ENCODE measurements at places on chromosomes 1 and 21. TPM values are rescaled to one million over a fixed set of nuclear protein-coding genes. Genes with fewer than 3 reads are reported as not detected.

Gene HTR6
- 0.29 TPM for total RNA-seq

Gene TNFRSF4
- total RNA-seq, result 0.33 TPM

GRCh38 chr1:177820213-177820612, 149.6 kb downstream of the SEC16B start:
- H3K4me3 ChIP-seq, result no peak overlapping the region
- no peaks in the 10 kb centered on the region for H3K36me3 ChIP-seq
- H3K4me1 ChIP-seq, result peaks cover 6% of the 10 kb centered on the region
- H3K27ac ChIP-seq, result no peak overlapping the region
- DNase-seq, result no peak
- no peaks in the 10 kb centered on the region for H3K27me3 ChIP-seq

- H3K36me3 ChIP-seq, result no peaks in the 10 kb centered on the region
- H3K27ac ChIP-seq, result no peak overlapping the region
- no peak for DNase-seq
- no peaks in the 10 kb centered on the region for H3K27me3 ChIP-seq
- no peak overlapping the region for H3K4me3 ChIP-seq
These were observed 56.5 kb upstream of the PSEN2 start for GRCh38 chr1:226813671-226814591.

Gene CTXND2
- total RNA-seq, result not detected

GRCh38 chr1:25026730-25027450, 96.8 kb upstream of the RUNX3 start:
- H3K27me3 ChIP-seq, result no peaks in the 10 kb centered on the region
- peaks cover 3% of the 10 kb centered on the region for H3K4me1 ChIP-seq
- peak overlapping the region; percentile 7 for H3K4me3 ChIP-seq
- peak; percentile 38 for DNase-seq
- no peaks in the 10 kb centered on the region for H3K36me3 ChIP-seq

GRCh38 chr1:213871179-213871578, 116.6 kb upstream of the PROX1 start:
- H3K27me3 ChIP-seq, result no peaks in the 10 kb centered on the region
- no peak overlapping the region for H3K4me3 ChIP-seq
- no peak for DNase-seq

- H3K27me3 ChIP-seq, result no peaks in the 10 kb centered on the region
- no peak for DNase-seq
- H3K4me3 ChIP-seq, result no peak overlapping the region
- H3K36me3 ChIP-seq, result no peaks in the 10 kb centered on the region
- H3K4me1 ChIP-seq, result no peaks in the 10 kb centered on the region
These were observed 205.2 kb downstream of the ZP4 start for GRCh38 chr1:237685551-237685950.

Gene BRINP3
- total RNA-seq, result not detected

GRCh38 chr1:222375701-222376100, 172.2 kb downstream of the HHIPL2 start:
- no peak for DNase-seq
- no peaks in the 10 kb centered on the region for H3K36me3 ChIP-seq
- no peaks in the 10 kb centered on the region for H3K4me1 ChIP-seq
- H3K27me3 ChIP-seq, result no peaks in the 10 kb centered on the region
- H3K4me3 ChIP-seq, result no peak overlapping the region
- no peak overlapping the region for H3K27ac ChIP-seq

- DNase-seq, result no peak
- H3K4me1 ChIP-seq, result peaks cover 9% of the 10 kb centered on the region
- H3K4me3 ChIP-seq, result no peak overlapping the region
These were observed 355.0 kb upstream of the DUSP10 start for GRCh38 chr1:222096883-222097282.

Gene CYP4A22
- total RNA-seq, result not detected

Gene RAB42
- 13.2 TPM for total RNA-seq

- H3K4me1 ChIP-seq, result no peaks in the 10 kb centered on the region
- H3K4me3 ChIP-seq, result no peak overlapping the region
- H3K36me3 ChIP-seq, result no peaks in the 10 kb centered on the region
- no peak overlapping the region for H3K27ac ChIP-seq
These were observed 5.7 kb upstream of the AKT3 start for GRCh38 chr1:243855616-243856318.

- H3K27me3 ChIP-seq, result no peaks in the 10 kb centered on the region
- no peaks in the 10 kb centered on the region for H3K36me3 ChIP-seq
- H3K4me1 ChIP-seq, result peaks cover 4% of the 10 kb centered on the region
- H3K27ac ChIP-seq, result no peak overlapping the region
- no peak for DNase-seq
These were observed 255.5 kb upstream of the SGIP1 start for GRCh38 chr1:66278260-66279021.

GRCh38 chr1:47852006-47852718, 145.0 kb downstream of the TRABD2B start:
- no peak for DNase-seq
- 0 out of 2 replicates have a peak, but pooled peaks cover 2% of the 10 kb centered on the region for H3K4me1 ChIP-seq
- H3K27me3 ChIP-seq, result no peaks in the 10 kb centered on the region
- H3K4me3 ChIP-seq, result no peak overlapping the region

- no peaks in the 10 kb centered on the region for H3K27me3 ChIP-seq
- no peaks in the 10 kb centered on the region for H3K4me1 ChIP-seq
- DNase-seq, result no peak
- H3K36me3 ChIP-seq, result peaks cover 11% of the 10 kb centered on the region
- no peak overlapping the region for H3K4me3 ChIP-seq
These were observed 288.3 kb downstream of the AKT3 start for GRCh38 chr1:243561588-243562319.

- peak; percentile 4 for DNase-seq
- peaks cover 4% of the 10 kb centered on the region for H3K4me1 ChIP-seq
- H3K27me3 ChIP-seq, result no peaks in the 10 kb centered on the region
- no peaks in the 10 kb centered on the region for H3K36me3 ChIP-seq
These were observed 29.4 kb upstream of the SLC19A1 start for GRCh38 chr21:45571641-45572040.

DNA sequence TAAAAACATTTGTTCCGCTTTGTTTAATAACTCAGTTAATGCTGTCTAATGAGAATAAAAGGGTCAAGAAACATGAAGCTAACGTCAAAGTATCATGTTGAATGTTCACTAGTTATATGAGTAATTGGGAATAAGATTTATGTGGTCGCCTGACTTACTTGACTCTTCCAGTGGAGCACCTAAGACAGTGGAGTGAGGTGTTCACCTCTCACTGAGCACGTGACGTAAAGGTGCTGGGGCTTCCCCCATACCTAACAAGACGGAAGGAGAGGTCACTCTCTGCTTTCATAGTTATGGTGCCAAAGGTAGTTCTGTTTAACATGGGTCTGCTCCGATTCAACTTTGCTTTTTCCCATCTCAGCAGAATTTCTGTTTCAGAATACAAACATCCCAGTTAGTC, 686 bp downstream of the KMO start:
- no peak for DNase-seq
- no peak overlapping the region for H3K4me3 ChIP-seq
- H3K27ac ChIP-seq, result no peak overlapping the region

Gene SSBP3
- 126 TPM for total RNA-seq

Gene COL8A2
- 1.5 TPM for total RNA-seq

DNA sequence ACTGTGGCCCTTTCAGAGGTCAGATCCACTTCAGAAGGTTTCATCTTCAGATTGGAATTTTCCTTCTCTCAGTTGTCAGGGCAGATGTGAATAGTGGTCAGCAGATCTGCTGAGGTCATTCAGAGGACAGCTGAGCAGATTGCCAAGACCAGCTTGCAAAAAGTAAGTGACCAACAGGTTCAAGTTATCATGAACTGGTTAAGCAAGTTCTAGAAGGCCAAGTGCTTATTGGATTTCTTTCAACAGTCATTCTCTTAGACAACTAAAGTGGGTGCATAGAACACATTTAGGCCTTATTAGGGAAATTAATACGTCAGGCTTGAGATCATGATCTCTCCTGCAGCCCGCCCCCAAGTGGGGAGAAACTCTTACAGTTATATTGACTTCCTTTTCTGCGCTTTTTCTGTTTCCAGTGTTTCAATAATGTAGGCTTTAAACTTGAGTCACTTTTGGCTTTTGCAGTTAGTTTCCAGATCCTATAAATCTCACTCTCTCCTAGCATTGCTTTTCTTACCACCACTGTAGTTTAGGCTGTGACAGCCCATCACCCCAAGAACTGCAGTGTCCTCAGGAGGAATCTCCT, 96.4 kb downstream of the C1orf21 start:
- H3K27ac ChIP-seq, result no peak overlapping the region
- H3K27me3 ChIP-seq, result no peaks in the 10 kb centered on the region
- DNase-seq, result no peak
- peaks cover 3% of the 10 kb centered on the region for H3K36me3 ChIP-seq

DNA sequence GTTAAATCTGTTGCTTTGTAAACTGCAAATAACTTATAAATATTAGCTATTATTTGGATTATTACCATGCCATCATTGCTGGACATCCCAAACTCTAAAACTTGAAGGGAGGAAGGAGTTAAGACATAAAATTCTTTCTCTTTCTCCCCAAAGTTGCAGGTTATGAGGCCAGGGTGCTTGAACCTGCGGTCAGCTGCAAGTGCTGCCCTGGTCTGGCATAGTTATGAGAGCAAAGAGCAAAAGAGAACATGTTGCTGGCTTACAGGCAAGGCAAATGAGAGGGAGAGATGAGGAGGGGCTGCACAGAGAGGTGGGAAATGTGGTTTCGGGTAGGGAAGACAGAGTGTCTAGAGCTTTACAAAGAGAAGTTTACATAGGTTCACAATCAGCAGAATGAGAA, 30.8 kb downstream of the GADD45A start:
- H3K27me3 ChIP-seq, result no peaks in the 10 kb centered on the region
- no peak overlapping the region for H3K27ac ChIP-seq
- no peak overlapping the region for H3K4me3 ChIP-seq
- DNase-seq, result no peak

GRCh38 chr1:211379446-211379845, 52.8 kb downstream of the TRAF5 start:
- H3K4me3 ChIP-seq, result no peak overlapping the region
- H3K36me3 ChIP-seq, result peaks cover 9% of the 10 kb centered on the region
- no peak overlapping the region for H3K27ac ChIP-seq

Gene SPATA6
- total RNA-seq, result 8.0 TPM

Gene TFF2
- not detected for total RNA-seq

DNA sequence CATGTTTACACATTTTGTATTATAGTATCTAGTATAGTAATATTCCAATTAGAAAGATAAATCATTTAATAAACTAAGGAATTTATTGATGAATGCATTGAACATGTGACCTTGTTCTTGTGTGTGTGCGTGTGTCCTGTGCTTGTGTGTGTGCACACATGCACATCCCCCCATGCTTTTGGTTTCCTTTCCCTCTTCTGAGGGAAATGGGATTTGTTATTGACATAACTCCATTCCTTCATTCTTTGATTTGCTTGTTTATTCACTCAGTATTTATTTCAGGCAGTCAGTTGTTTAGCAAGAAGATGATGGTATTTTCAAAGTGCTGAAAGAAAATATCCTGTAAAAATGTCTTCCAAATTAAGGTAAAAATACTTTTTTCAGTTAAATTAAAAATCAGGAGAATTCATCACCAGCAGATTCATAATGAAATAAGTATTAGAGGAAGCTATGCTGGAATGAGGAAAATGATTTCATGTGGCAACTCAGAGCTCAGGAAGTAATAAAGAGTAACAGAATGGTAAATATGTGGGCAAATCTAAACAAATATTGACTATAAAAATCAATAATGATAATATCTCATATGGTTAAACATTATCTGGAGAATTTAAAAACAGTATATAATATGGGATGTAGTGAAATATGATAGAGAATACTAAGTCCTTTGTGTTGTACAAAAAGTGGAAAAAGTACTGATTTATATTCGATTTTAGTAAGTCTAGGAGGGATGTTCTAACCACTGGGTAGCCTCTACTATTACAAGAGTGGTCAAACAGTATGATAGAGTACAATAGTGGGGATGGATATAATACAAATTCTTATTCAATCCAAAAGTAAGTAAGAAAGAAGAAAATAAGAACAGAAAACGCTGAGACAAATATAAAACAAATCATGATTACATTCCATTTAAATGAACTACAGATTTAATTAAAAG, 35.2 kb upstream of the SIPA1L2 start:
- no peaks in the 10 kb centered on the region for H3K4me1 ChIP-seq
- no peak for DNase-seq
- no peak overlapping the region for H3K4me3 ChIP-seq
- H3K36me3 ChIP-seq, result no peaks in the 10 kb centered on the region

Gene B3GALNT2
- 30.9 TPM for total RNA-seq

GRCh38 chr1:235735621-235736020, 86.0 kb upstream of the GNG4 start:
- H3K36me3 ChIP-seq, result no peaks in the 10 kb centered on the region
- H3K27me3 ChIP-seq, result no peaks in the 10 kb centered on the region
- no peak for DNase-seq
- H3K27ac ChIP-seq, result no peak overlapping the region
- H3K4me1 ChIP-seq, result no peaks in the 10 kb centered on the region
- H3K4me3 ChIP-seq, result no peak overlapping the region

Gene TMEM53
- total RNA-seq, result 7.2 TPM

Gene AKT3
- total RNA-seq, result 27.8 TPM

GRCh38 chr1:5713101-5714010, 278.9 kb downstream of the NPHP4 start:
- no peak overlapping the region for H3K27ac ChIP-seq
- peaks cover 12% of the 10 kb centered on the region for H3K36me3 ChIP-seq
- H3K4me3 ChIP-seq, result no peak overlapping the region
- no peaks in the 10 kb centered on the region for H3K4me1 ChIP-seq
- H3K27me3 ChIP-seq, result no peaks in the 10 kb centered on the region

GRCh38 chr1:63318201-63318979, 4.0 kb upstream of the FOXD3 start:
- peak overlapping the region; percentile 96 for H3K4me3 ChIP-seq
- H3K4me1 ChIP-seq, result peaks cover 7% of the 10 kb centered on the region
- H3K27me3 ChIP-seq, result no peaks in the 10 kb centered on the region
- H3K36me3 ChIP-seq, result no peaks in the 10 kb centered on the region

DNA sequence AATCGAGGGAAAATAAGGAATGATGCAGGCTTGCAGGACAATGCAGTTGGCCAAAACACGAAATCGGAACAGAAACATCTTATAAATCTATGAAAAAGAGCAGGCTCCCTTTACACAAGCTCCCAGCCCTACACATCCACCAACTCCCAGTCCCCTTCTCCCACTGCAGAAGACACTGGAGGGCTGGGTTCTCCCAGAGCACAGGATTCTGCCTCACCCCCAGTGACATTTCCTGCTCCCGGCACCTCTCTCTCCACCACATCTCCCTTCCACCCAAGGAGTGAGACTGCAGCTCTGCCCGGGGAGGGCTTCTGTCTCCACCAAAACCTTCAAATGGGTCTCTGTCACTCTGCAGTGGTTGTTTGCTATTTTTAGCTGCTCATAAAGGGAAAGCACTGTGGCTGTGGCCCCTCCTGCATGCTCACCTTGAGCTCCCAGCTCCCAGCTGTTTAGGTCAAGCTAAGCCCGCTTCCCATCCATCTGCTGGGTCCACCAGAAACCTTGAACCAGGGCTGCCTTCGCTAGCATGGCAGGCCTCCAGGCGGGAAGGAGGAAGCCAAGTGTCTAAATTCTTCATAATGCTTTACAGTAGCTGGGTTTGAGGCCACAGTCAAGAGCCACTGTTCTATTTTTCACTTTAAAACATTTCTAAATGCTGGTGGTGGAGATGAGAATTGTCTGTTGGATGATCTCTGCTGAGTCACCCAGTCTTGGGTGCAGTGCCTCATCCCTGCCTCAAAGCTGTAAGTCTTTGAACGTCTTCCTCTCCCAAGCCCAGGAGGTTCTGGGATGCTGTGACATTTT, 3.3 kb upstream of the C2CD2 start:
- DNase-seq, result no peak
- H3K27me3 ChIP-seq, result peaks cover 7% of the 10 kb centered on the region
- H3K4me1 ChIP-seq, result no peaks in the 10 kb centered on the region
